ENCODE measurements at places on chromosomes 4 and X.

GRCh38 chr4:184361443-184361842 is 112.9 kb downstream of the IRF2 start:
- no peak for DNase-seq

GRCh38 chrX:13923845-13924244 is 105.8 kb downstream of the GEMIN8 start:
- DNase-seq = no peak

- DNase-seq = no peak
Observed at GRCh38 chr4:67762086-67762485, 7.9 kb upstream of the GNRHR start.

GRCh38 chrX:97322401-97322800 is 438.7 kb downstream of the RPA4 start:
- no peak for DNase-seq

GRCh38 chr4:115275615-115276014 is 162.2 kb upstream of the NDST4 start:
- DNase-seq = no peak

DNA sequence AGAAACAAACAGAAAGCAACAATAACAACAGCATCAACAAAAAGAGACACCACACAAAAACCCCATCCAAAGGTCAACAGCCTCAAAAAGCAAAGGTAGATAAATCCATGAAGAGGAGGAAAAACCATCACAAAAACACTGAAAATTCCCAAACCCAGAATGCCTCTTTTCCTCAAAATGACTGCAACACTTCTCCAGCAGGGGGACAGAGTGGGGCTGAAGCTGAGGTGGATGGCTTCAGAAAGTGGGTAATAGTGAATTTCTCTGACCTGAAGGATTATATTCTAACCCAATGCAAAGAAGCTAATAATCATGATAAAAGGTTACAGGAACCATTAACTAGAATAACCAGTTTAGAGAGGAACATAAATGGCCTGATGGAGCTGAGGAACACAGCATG is 888.2 kb downstream of the RAB28 start:
- no peak for DNase-seq
